KG1 (cell line): ENCODE measurements at places on chromosomes 11 and 22.

DNA sequence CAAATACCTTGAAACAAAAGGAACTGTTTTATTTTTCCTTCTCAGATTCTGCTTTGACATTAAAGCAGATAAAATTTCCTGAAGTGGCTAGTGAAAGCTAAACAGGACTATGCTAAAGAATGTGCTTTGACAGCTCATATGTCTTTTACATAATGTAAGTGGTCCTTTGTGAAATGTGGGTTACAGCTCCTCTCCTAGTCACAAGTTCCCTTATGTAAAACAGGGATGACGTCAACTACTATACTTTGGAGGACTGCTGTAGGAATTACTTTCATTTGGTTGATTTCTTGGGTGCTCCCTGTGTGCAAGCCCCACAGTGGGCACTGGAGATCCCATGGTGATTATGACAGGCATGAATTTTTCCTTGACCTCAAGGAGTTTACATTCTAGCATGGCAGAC is 216.6 kb upstream of the NARS2 start:
- no peak for DNase-seq

DNA sequence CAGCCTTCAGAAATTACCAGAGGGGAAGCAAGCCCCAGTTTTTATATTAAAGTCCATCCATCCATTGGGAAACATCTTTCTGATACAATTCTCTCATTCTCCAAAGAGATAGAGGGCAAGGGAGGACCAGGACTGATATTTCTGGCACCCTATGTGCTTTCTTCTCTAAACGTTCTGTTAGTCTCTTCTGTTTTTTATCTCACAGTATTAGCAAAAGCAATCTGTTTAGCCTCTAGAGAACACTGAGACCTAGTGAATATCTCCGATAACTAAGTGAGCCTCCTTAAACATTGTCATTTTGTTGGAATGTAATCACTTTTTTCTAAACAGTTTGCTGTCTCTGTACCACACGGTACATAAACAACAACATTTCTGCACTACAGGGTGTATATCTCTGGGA is 464.6 kb downstream of the JRKL start:
- DNase-seq, result no peak

DNA sequence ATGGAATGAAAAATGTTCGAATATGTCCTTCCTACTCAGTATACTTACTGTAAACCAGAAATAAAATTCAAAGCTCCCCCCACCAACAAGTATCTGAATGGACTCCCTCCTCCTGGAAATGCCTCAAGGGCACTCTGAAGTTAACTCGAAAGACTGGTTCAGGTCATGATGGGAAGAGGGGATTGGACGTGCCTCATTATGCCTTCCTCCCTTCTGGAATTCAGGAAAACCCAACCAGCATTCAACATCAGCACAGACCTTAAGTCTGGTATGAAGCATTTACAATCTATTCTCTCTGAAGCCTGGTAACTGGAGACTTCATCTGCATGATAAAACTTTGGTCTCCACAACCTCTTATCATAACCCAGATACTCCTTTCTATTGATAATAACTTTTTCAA is 428.3 kb upstream of the RAG2 start:
- no peak for DNase-seq

DNA sequence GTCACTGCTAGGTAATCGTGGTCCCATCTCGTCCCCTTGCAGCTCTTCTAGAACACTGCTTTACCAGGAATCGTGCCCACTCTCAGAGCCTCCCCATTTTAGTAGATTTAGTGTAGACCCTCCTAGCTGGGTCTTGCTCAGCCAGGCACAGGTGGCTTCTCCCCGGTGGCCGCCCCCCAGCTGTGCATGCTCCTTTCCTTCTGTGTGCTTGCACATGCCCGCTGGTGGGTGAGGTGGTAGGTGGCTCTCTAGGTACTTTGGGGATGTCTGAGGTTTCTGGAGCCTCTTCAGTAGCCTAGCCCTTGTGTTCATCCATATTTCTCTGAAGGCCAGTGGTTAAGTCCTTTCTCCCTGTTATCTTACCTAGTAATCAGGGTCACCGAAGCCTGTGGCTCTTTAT is 5.6 kb downstream of the TUB start:
- DNase-seq, result no peak
